Naive thymus-derived CD4-positive, alpha-beta T cell (primary cell): ENCODE measurements at places on chromosomes 5 and 9.

- H3K27me3 ChIP-seq: no peaks in the 10 kb centered on the region
- no peak overlapping the region for H3K27ac ChIP-seq
- H3K4me3 ChIP-seq: no peak overlapping the region
- no peak for DNase-seq
- H3K36me3 ChIP-seq: no peaks in the 10 kb centered on the region
Measured at GRCh38 chr9:121690316-121690715, 38.9 kb downstream of the DAB2IP start.

DNA sequence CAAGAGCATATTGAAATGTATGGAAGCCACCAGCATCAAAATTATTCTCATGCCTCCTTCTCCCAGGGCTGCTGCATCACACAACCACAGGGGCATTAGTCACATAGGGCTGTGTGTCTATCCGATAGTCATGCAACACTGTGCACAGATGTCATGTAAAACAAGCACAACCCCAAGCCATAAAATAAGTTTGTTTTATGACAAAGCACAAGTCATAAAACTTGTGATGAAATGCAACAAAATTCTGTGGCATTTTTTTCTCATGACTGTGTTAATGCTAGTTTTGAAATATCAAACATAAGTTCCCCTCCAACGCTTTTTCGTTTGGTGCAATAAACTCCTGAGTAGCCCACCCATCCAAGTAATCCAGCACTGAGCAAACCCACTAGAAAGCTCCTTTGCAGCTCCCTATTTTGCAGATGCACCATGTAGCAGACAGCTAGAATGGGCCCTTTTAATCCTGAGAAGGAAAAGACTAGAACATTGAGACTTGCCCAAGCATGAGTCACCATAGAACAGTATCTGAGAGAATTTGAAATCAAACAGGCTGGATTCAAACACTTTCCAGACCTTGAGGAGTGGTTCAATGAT is 93.3 kb upstream of the ZNF366 start:
- no peaks in the 10 kb centered on the region for H3K4me1 ChIP-seq
- H3K4me3 ChIP-seq: no peak overlapping the region
- H3K27me3 ChIP-seq: no peaks in the 10 kb centered on the region
- H3K27ac ChIP-seq: no peak overlapping the region
- DNase-seq: no peak

DNA sequence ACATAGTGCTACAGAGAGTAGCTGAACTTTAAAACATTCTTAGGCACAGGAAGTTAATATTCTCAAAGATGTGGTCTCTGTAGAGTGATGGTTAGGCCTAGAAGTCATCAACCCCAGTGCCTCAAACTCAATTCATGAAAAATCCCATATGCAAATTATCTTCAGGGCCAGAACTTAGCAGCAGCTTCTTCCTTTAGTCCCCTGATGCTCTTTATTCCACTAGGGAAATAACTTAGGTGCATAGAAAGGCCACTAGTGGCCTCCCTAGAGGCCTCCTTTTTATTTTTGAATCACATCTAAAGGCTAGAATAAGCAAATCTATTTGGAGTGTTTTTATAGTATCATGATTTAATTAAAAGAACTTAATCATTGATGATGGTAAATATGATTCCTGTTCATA is 88.3 kb downstream of the GIN1 start:
- H3K4me3 ChIP-seq: no peak overlapping the region
- DNase-seq: no peak
- H3K36me3 ChIP-seq: no peaks in the 10 kb centered on the region
- no peaks in the 10 kb centered on the region for H3K27me3 ChIP-seq
- no peaks in the 10 kb centered on the region for H3K4me1 ChIP-seq

- H3K27me3 ChIP-seq: no peaks in the 10 kb centered on the region
- no peaks in the 10 kb centered on the region for H3K36me3 ChIP-seq
- no peaks in the 10 kb centered on the region for H3K4me1 ChIP-seq
- no peak overlapping the region for H3K4me3 ChIP-seq
- no peak overlapping the region for H3K27ac ChIP-seq
Measured at GRCh38 chr5:42781584-42781983, 25.0 kb downstream of the CCDC152 start.

GRCh38 chr9:113368982-113369854 is 7.6 kb downstream of the HDHD3 start:
- DNase-seq: no peak
- H3K36me3 ChIP-seq: peaks cover 19% of the 10 kb centered on the region
- no peak overlapping the region for H3K4me3 ChIP-seq
- H3K27me3 ChIP-seq: no peaks in the 10 kb centered on the region
- H3K27ac ChIP-seq: no peak overlapping the region
- H3K4me1 ChIP-seq: no peaks in the 10 kb centered on the region

DNA sequence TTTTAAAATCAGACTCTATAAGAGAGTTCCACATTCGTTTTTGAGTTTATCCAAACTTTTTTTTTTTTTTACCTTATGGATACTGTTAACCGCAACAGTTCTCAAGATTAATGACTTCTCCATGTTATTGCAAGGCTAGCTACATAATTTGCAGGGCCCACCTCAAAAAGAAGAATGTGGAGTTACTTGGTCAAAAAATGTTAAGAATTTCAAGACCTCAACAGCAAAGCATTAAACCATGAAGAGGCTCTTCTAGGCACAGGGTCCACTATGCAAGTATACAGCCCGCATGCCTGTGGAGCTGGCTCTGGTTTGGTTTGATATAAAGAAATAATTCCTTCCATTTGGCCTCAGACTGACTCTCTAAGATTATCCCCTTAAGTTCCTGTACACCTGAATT is 133.3 kb upstream of the TLX3 start:
- H3K4me1 ChIP-seq: no peaks in the 10 kb centered on the region
- no peaks in the 10 kb centered on the region for H3K27me3 ChIP-seq
- no peak overlapping the region for H3K27ac ChIP-seq
- H3K4me3 ChIP-seq: no peak overlapping the region

GRCh38 chr5:180173875-180174586 is 35.0 kb downstream of the RASGEF1C start:
- no peaks in the 10 kb centered on the region for H3K36me3 ChIP-seq
- DNase-seq: no peak
- H3K4me1 ChIP-seq: no peaks in the 10 kb centered on the region
- no peaks in the 10 kb centered on the region for H3K27me3 ChIP-seq
- no peak overlapping the region for H3K27ac ChIP-seq

GRCh38 chr9:100111235-100111634 is 12.2 kb downstream of the INVS start:
- no peaks in the 10 kb centered on the region for H3K27me3 ChIP-seq
- H3K27ac ChIP-seq: no peak overlapping the region
- no peak for DNase-seq
- peaks cover 22% of the 10 kb centered on the region for H3K36me3 ChIP-seq
- H3K4me1 ChIP-seq: no peaks in the 10 kb centered on the region
- no peak overlapping the region for H3K4me3 ChIP-seq

- H3K27me3 ChIP-seq: no peaks in the 10 kb centered on the region
- H3K36me3 ChIP-seq: no peaks in the 10 kb centered on the region
- H3K27ac ChIP-seq: no peak overlapping the region
- no peak overlapping the region for H3K4me3 ChIP-seq
- no peaks in the 10 kb centered on the region for H3K4me1 ChIP-seq
Measured at GRCh38 chr9:76926846-76927245, 20.9 kb upstream of the PRUNE2 start.

GRCh38 chr5:31158686-31159085 is 34.8 kb upstream of the CDH6 start:
- H3K27me3 ChIP-seq: no peaks in the 10 kb centered on the region
- no peak for DNase-seq
- no peak overlapping the region for H3K27ac ChIP-seq
- no peaks in the 10 kb centered on the region for H3K36me3 ChIP-seq

DNA sequence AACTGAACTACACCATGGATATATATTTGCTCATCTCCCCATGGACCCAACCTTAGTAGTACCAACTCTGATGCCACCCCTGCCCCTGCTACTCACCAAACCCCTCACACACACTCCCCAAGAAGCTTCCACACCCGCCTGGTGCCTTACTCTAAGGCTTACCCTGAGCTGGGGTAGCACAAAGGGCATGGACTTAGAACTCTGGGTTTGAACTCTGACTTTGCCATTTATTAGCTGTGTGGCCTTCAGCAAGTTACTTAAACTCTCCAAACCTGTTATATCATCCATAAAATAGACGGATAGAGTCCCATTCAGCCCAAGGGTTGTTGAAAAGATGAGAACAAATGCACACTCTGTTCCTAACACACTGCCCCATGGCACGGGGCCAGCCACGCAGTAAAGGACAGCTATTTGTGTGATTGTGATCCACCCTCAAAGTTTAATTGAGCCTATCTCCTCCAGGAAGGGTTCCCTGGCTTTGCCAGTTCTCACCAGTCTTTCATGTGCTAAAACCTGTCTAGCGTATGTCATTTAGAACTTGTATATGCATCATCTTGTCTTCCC is 111.0 kb downstream of the KLHL3 start:
- no peak for DNase-seq
- no peaks in the 10 kb centered on the region for H3K4me1 ChIP-seq
- H3K36me3 ChIP-seq: no peaks in the 10 kb centered on the region
- no peak overlapping the region for H3K4me3 ChIP-seq
- no peak overlapping the region for H3K27ac ChIP-seq
- no peaks in the 10 kb centered on the region for H3K27me3 ChIP-seq

GRCh38 chr9:125261501-125262293 is at the start of gene GAPVD1:
TSS of gene GAPVD1 (plus strand) at chr9:125261826. CDS start at chr9:125298922, 37,096 bp downstream.
- H3K4me1 ChIP-seq: peaks cover 24% of the 10 kb centered on the region
- H3K4me3 ChIP-seq: peak within 1 kb of the TSS; percentile 97
- no peaks in the 10 kb centered on the region for H3K27me3 ChIP-seq
- peak; percentile 95 for DNase-seq
- H3K36me3 ChIP-seq: peaks cover 5% of the 10 kb centered on the region

- H3K36me3 ChIP-seq: no peaks in the 10 kb centered on the region
- no peaks in the 10 kb centered on the region for H3K27me3 ChIP-seq
- no peaks in the 10 kb centered on the region for H3K4me1 ChIP-seq
- no peak overlapping the region for H3K27ac ChIP-seq
- DNase-seq: peak; percentile 13
Measured at GRCh38 chr5:67493676-67494075, 297.1 kb upstream of the CD180 start.

DNA sequence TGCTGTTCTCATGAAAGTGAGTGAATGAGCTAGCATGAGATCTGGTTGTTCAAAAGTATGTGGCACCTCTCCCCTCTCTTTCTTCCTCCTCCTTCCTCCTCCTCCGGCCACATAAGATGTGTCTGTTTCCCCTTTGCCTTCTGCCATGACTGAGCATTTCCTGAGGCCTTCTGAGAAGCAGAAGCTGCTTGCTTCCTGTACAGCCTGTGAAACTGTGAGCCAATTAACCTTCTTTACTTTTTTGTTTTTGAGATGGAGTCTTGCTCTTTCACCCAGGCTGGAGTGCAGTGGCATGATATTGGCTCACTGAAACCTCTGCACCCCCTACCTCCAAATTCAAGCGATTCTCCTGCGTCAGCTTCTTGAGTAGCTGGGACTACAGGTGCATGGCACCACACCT is 6.1 kb downstream of the S100Z start:
- H3K4me1 ChIP-seq: peaks cover 27% of the 10 kb centered on the region
- H3K36me3 ChIP-seq: no peaks in the 10 kb centered on the region
- H3K27me3 ChIP-seq: no peaks in the 10 kb centered on the region
- peak overlapping the region; percentile 27 for H3K27ac ChIP-seq
- H3K4me3 ChIP-seq: no peak overlapping the region

DNA sequence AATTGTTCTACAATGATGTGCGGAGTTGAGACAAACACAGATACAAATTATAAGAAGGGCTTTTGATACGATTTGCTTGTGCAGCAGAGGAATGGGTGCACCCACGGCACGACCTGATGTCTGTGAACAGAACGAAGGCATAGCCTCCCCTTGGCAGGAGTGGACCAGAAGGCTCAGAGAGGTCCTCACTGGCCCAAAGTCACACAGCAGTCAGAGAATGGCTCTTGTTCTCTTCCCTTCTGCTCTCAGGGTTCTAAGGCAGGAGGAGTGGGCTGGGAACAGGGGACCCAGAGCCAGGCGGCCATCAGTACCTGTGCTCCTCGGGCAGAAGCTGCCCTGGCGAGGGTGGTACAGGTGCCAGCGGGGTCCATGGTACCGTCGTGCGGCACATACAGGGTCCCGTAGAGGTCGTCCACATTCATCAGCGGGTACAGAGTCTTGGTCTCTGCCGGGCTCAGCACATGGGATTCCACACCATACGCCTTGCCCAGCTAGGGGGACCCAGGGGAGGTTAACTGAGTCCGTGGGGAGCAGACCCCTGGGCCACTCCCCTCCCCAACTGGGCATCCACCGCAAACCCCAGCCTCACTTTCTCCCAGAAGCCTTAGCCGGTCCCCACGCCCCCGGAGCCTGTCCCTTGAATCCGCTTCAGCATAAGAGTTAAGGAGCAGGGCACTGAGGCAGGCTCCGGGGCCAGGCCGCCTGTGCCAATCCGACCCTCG is 7.0 kb downstream of the SARDH start:
- no peaks in the 10 kb centered on the region for H3K27me3 ChIP-seq
- no peak for DNase-seq
- no peak overlapping the region for H3K4me3 ChIP-seq
- H3K36me3 ChIP-seq: no peaks in the 10 kb centered on the region

DNA sequence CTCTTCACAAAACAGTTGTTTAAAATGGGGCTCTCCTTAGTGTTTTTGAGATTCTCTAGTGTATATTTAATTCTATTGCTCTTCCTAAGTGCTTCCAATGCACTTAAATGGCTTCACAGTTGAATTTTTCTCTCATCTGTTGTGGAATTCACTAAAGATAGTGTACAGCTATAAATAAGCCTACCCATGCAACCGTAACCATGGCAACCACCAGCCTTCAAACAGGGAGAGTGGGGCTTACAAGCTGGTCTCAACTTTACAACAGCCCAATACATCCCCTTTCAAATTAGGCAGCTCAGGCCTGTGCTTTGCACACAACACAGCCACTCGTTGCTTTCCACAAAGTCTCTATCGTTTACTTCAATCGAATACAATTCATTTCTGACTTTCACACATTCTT is 144.0 kb upstream of the PLPPR1 start:
- no peaks in the 10 kb centered on the region for H3K4me1 ChIP-seq
- no peaks in the 10 kb centered on the region for H3K36me3 ChIP-seq
- H3K4me3 ChIP-seq: no peak overlapping the region
- H3K27me3 ChIP-seq: no peaks in the 10 kb centered on the region
- no peak overlapping the region for H3K27ac ChIP-seq

DNA sequence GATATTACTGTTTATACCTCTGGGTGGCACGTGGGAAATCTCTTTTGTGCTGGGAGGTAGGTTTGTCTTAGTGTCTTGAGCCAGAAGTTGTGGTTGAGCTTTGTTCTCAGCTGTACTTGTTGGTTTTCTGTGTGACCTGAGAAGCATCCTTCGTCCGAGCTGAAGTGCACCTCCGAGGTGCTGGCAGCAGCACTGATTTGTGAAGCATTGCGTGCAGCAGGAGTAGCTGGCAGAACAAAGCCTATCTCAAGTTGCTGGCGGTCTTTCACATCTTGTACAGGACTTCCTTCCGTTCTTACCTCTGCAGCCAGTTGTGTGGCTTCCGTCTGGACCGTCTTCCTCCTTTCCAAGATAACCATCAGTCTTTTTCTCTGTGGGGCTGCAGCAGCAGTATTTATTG is 4.3 kb downstream of the PRRC2B start:
- DNase-seq: peak; percentile 81
- peak overlapping the region; percentile 30 for H3K4me3 ChIP-seq
- peak overlapping the region; percentile 93 for H3K27ac ChIP-seq
- H3K27me3 ChIP-seq: no peaks in the 10 kb centered on the region
- H3K4me1 ChIP-seq: peaks cover 73% of the 10 kb centered on the region
